ENCODE measurements at places on chromosomes 1 and 21.

DNA sequence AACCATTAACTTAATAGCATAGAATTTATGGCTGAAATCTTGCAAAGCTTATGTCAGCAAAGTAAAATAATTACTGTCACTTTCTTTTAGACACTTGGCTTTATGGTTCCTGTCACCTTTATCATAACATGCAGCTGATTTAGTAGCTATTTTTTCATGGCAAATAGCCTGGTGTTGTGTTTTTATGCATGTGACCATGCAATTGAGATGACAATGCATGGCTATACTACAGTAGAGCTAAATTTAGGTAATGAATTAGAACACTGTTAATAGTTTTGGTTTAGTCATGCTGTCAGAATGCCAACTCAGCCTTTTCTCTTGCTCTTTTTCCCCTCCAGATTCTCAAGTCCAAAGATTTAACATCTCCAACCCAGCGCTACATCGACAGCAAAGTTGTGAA is 88.6 kb downstream of the TGFB2 start:
- DNase-seq = no peak

DNA sequence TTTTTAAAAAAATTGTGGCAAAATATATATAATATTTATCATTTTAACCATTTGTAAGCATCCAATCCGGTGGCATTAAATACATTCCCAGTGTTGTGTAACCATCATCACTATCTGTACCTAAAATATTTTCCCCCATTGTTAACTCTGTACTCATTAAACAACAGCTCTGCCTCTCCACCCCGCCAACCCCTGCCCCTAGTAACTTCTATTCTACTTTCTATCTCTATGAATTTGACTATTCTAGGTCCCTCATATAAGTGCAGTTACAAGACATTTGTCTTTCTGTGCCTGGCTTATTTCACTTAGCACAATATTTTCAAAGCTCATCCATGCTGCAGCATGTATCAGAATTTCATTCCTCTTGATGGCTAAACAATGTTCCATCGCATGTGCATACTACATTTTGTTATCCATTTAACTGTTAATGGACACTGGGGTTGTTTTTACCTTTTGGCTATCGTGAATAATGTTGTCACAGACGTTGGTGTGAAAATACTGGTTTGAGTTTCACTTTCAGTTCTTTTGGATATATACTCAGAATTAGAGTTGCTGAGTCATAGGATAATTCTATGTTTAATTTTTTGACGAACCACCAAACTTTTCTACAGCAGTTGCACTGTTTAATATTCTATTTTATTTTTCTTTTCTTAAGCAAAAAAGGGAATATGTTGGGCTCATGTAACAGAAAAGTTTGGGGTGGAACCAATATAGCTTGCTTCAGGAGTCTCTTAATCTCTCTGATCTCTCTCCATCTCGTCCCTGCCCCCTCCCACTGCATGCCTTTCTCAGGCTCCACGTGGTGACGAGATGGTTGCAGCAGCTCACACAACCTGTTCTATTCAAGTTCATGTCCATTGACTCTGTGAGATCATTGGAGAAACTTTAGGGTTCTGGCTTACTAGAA is 25.2 kb upstream of the RCAN1 start:
- DNase-seq = no peak

DNA sequence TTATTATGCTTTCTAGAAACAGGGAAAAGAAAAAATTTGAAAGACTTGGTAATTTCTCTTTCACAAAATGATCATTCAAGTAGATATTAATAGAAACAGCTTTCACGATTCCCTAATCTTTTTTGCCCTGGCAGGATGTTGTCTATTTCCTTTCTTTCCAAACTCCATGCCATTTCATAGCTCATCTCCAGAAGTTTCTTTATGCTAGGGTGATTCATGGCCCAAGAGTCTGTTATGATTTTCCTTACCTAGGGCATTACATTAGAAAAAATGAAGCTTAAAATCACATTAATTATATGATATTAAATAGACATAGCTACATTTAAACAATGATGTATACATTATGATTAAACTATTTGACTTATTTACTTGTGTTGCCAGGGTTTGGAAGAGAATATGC is 762.1 kb downstream of the LTN1 start:
- DNase-seq = no peak

DNA sequence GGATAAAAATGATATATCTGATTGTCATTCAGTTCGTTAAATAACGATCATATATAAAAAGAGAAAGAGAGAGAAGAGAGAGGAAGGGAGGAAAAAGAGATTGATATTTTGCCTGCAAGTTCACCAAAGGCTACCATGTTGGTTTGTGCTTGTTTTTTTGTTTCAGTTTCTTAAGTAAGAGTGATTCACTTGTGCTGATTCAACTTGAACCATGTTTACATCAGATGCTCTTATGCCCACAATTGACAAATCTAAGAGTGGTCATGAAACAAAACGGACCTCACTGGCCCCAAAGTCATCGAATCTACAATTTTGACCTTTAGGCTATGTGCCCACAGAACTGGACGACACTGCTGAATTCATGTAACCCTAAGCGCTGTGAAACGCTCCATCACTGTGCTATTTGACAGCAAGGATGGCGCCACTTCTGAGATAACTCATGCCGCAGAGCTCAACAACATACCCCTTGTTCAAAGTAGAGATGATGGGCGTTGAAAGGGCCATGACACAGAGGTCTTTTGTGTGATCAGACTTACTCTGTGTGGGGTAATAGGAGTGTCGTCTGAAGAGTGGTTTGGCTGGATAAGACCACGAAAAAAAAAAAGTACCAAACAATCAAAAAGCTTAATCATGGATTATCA is 481.4 kb downstream of the SETD4 start:
- DNase-seq = no peak

- DNase-seq = peak; percentile 58
These were observed 10.8 kb upstream of the PLEKHG5 start for GRCh38 chr1:6502000-6502891.

- no peak for DNase-seq
These were observed 7.0 kb upstream of the IL23R start for GRCh38 chr1:67159233-67159632.

DNA sequence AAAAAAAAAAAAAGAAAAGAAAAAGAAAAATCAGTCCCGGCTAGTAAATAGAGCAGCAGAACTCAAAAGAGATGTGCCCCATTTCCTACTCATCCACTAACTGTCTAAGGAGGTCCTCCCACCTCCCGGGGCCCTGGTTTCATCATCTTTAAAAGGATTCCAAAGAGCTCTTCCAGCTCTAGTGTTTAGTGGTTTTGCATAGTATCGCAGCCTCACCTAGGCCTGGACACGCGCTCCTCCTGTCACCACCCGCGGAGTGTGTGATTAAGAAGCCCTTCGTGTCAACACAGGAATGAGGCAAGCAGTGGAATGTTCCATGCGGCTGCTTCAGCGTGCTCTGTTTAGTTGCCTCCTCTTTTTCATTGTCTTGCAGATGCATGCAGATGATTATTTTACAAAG is 49.0 kb downstream of the LBR start:
- DNase-seq = peak; percentile 47

DNA sequence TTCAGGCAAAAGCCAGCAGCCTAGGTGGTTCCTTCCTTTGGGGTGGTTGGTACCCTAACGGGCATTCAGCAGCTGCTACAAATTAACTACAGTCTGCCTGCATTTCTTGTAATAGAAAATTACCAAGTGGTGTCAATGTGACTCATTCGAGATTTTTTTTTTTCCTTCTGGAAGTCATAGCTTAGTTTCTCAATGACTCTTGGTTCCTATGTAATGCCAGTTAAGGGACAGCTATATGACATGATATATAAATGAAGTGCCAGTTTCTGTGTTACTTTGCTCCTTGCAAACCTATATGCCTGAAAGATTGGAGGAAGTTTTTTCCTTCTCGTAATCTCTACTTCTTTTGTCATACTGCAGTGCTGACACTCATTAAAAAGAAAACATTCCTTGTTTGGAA is 2.6 kb downstream of the MGST3 start:
- DNase-seq = peak; percentile 41

GRCh38 chr1:114113411-114114184 is 40.1 kb downstream of the SYT6 start:
- no peak for DNase-seq

DNA sequence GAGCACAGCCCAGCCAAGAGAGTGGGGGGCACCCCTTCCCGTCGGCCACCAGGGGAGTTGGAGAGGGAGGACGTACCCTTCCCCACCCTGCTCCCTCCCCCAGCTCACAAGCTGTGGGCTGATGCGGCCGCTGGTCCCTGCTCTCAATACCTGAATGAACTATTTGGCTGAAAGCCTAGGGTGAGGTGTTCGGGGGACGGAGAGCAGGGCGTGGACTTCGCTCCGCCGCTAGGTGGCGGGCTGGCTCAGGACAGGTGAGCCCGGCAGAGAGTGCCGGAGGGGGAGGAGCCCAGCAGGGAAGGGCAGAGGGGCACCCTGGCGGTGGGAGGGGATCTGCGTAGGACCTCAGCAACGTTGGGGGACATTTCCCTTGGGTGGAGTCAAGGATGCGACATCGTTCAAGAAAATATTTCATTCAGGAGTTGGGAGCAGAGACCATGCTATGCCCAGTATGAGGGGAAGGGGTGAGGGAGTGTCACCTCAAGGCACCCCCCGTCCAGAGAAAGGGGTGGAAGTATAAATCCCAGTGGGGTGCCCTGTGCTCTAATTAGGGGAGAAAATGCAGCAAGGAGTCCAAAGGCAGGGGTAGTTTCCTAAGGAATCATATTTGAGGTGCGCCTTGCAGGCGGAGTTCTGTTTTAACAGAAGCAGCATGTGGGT is 12.0 kb upstream of the RHBG start:
- DNase-seq = peak; percentile 59

DNA sequence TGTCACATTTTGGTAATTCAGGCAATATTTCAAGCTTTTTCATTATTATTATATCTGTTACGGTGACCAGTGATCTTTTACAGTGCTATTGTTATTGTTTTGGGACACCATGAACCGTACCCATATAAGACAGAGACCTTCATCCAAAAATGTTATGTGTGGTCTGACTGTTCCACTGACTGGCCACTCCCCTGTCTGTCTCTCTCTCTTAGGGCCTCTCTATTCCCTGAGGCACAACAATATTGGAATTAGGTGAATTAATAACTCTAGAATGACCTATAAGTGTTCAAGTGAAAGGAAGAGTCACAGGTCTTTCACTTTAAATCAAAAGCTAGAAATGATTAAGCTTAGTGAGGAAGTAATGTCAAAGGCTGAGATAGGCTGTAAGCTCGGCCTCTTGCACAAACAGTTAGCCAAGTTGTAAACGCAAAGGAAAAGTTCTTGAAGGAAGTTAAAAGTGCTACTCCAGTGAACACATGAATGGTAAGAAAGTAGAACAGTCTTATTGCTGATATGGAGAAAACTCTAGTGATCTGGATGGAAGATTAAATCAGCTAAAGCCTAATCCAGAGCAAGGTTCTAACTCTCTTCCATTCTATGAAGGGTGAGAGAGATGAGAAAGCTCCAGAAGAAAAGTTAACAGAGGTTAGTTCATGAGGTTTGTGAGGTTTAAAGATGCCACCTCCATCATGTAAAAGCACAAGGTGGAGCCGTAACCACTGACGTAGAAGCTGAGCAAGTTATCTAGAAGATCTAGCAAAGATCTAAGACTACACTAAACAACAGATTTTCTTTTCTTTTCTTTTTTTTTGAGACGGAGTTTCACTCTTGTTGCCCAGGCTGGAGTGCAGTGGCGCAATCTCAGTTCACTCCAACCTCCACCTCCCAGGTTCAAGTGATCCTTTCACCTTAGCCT is 19.7 kb upstream of the DIPK1A start:
- no peak for DNase-seq

- DNase-seq = no peak
These were observed 6.5 kb upstream of the TFF2 start for GRCh38 chr21:42357307-42357706.

- DNase-seq = no peak
These were observed 9.3 kb downstream of the SLC25A24 start for GRCh38 chr1:108190686-108191416.

- DNase-seq = no peak
These were observed 159.0 kb downstream of the ACTL8 start for GRCh38 chr1:17914131-17914530.

GRCh38 chr1:106907795-106908194 is 148.7 kb upstream of the PRMT6 start:
- DNase-seq = no peak

DNA sequence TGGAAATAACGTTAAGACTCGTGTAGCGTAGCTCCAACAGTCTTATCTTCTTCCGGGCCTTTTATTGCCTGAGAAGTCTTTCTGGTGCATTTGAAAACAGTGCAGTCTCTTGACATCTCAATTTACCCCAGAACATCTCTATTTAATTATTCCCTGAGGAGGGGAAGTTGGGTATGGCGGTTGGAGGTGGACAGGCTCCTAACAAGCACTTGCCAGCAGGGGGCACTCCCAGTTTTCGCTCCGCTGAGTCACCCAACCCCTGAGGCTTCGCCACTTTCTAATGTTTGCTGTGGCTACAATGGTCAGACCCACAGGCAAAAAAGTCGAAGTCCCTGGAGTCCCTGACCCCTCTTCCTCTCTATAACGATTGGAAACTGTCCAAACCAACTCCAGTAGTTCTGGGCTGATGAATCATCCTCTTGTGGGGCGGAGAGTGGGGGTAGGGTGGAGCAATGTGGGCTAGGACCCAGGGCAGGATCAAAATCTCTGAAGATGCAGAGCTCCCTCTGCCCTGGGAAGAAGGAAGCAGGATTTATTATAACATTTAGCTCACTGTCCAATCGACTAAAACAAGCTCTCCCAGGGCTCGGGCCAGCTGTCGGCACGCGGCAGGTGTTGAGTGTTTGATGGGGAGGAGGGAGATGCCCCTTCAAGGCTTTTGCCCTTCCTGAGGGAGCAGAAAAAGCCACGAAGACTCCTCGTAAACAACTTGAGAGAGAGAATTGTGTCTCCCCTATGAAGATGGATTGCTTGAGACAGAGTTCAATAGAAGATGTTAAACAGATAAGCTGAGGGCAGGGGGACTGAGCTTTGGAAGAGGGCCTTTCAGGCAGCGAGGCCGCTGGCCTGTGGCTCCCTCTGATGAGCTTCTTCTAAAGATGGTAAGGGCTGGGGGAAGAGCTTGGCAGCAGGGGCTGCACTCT is 85.7 kb downstream of the BRINP2 start:
- peak; percentile 33 for DNase-seq

- DNase-seq = no peak
These were observed 20.5 kb upstream of the NPHP4 start for GRCh38 chr1:6012529-6013318.

- no peak for DNase-seq
These were observed 596 bp downstream of the CD247 start for GRCh38 chr1:167517535-167518330.

DNA sequence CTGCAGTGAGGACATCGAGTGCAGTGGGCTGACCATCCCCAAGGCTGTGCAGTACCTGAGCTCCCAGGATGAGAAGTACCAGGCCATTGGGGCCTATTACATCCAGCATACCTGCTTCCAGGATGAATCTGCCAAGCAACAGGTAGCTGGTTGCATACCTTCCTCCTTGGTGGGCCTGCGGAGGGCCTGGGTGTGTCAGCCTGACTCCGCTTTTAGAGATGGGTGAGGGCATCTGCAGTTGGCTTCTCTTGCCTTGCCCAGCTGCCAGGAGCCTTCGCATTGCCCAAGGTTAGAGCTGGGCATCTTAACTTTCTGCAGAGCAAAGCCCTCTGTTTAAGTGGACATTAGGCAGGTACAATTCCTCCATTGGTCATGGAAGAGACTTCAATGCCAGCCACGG is 33.2 kb downstream of the PKP1 start:
- DNase-seq = no peak

- no peak for DNase-seq
These were observed 41.1 kb upstream of the IL20 start for GRCh38 chr1:206824331-206824730.

Data from GM03348 (cell line).